ENCODE measurements at places on chromosomes 2 and 18. TPM values are rescaled to one million over a fixed set of nuclear protein-coding genes. Genes with fewer than 3 reads are reported as not detected.

- ATAC-seq, result peak; percentile 24
Measured at GRCh38 chr2:205685314-205686055, 3.2 kb downstream of the NRP2 start.

DNA sequence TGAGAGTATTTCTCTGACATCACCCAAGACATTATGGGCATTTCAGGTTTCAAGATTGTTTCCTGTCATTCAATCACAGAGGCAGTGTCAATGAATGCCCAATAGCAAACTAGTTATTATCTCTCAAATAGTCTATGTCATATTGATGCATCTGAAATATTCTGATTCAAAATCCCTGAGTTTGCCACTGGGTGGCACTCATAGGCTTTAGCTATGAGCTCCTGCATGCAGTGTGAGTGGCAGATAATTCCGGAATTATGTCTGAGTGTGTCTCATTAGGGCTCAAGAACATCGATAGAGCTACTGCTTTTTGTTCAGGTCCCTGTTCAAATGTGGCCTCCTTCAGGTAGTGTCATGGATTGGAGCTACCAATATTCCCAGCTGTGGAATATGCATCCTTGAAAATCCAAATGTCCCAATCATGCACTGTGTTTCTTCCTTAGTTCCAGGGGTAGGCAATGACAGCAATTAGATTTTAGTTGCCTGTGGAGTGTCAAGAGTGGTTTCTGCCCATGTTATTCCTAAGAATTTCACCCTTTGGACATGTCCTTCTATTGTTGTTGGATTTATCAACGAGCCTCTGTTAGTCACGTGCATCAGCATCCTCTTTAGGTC, 7.8 kb upstream of the OR6B3 start:
- peak; percentile 97 for ATAC-seq

GRCh38 chr2:48213646-48214045, 307.3 kb upstream of the FBXO11 start:
- no peak for ATAC-seq

- no peak for ATAC-seq
Measured at GRCh38 chr2:143875295-143876233, 644.4 kb downstream of the ZEB2 start.

DNA sequence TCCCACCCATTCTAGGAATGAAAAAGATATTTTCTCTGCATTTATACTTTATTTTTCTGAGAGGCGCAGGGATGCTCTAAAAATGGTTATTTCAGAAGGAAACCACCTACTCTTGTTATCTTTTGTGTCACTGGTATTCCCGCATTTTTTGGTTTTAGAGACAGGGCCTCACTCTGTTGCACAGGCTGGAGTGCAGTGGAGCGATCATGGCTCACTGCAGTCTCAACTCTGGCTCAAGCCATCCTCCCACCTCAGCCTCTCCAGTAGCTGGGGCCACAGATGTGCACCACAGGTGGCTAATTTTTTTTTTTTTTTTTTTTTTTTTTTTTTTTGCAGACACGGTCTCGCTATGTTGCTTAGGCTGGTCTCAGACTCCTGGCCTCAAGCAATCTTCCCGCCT, 135.9 kb downstream of the NCK2 start:
- ATAC-seq, result no peak

DNA sequence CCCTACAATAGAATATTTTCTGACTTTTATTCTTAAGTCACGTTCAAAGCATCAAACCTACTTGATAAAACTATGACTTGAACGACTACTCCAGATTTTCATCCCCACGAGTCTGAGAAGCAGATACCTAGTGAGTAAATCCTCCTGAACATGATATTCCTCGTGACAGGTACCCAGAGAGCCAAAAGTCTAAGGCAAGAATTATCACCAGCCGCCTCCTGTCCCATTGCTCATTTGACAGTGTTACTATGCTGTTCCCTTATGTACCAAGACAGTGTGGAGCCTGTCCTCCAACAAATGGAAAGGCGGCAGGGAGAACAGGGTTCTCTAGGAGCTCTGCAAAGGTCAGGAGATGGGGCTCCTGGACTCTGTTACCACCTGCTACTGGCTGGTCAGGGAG, 8.3 kb upstream of the ALPK2 start:
- ATAC-seq, result no peak

GRCh38 chr2:235087832-235088495, 136.1 kb downstream of the SH3BP4 start:
- ATAC-seq, result peak; percentile 85

- ATAC-seq, result no peak
Measured at GRCh38 chr2:131645177-131645765, 117.6 kb downstream of the CCDC74A start.

GRCh38 chr2:58770846-58771245, 529.7 kb upstream of the FANCL start:
- ATAC-seq, result peak; percentile 23

GRCh38 chr2:8761529-8762164, 75.8 kb downstream of the KIDINS220 start:
- peak; percentile 44 for ATAC-seq

- ATAC-seq, result no peak
Measured at GRCh38 chr2:95356821-95357700, 45.4 kb upstream of the FAHD2A start.

DNA sequence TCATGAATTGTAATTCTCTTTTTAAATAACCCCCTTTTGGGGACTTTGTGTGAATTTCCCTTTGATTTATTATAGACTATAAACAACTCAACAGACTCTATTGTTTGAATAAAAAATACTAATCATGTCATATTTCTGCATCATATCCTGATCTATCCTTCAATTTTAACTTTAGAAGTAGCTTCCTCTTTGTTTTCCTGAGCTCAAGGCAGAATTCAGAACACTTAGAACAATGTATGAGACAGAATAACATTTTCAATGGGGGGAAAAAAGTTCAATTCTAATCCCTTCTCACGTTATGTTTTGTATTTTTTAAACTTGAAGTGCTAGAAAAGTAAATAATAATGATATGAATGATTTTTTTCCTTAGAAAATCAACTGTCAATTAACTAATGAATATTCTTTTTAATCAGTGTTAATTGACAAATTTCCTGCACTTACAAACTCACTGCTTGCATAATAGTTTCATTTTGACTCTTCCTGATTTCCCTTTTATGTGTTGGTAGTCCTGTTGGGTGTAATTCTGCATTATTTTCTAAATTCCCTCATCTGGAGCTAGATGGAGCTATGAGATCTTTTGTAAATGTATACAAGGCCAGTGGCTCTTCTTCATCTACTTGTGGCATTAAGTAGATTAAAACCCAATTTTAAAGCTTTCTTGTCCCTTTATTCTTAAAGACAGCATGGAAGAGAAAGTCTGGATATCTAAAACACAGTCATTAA, 326.1 kb downstream of the PARD3B start:
- peak; percentile 58 for ATAC-seq

- ATAC-seq, result no peak
Measured at GRCh38 chr18:78838183-78838582, 141.4 kb upstream of the SALL3 start.

- no peak for ATAC-seq
Measured at GRCh38 chr2:233059547-233059796, 670 bp upstream of the INPP5D start.

DNA sequence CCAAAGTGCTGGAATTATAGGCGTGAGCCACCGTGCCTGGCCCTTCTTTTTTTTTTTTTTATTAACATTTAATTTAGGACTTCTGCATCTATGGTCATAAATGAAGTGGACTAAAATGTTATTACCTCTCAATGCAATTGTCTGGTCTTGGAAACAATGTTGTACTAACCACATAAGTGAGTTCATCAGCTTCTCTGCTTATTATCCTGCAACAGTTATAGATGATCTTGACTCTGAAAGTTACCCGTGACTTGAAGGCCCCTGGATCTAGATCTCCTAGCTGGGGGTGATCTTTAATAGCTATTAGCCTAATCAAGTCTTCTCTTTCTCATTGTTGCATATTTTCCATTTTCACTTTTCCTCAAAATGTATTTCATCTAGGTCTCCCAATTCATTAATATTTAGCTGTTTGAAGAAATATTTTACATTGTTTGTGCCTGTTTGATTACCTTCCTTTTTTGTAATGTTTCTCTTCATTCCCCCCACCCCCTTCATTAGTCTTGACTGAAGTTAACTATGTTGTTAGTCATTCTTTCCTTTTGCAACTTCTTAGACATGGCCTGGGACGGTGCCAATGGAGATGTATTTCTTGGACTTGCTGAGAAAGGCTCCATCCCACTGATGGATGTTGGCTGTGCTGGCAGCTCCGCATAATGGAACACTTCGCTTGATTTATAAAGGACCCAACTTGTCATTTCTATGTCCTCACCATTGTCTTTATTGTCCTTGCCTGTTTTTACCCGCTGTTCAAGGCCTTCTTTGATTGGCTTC, 141.6 kb upstream of the RIOK3 start:
- ATAC-seq, result peak; percentile 27

- no peak for ATAC-seq
Measured at GRCh38 chr2:165871025-165871424, 77.0 kb upstream of the GALNT3 start.

GRCh38 chr2:85797263-85797660, 43.5 kb downstream of the ATOH8 start:
- no peak for ATAC-seq

DNA sequence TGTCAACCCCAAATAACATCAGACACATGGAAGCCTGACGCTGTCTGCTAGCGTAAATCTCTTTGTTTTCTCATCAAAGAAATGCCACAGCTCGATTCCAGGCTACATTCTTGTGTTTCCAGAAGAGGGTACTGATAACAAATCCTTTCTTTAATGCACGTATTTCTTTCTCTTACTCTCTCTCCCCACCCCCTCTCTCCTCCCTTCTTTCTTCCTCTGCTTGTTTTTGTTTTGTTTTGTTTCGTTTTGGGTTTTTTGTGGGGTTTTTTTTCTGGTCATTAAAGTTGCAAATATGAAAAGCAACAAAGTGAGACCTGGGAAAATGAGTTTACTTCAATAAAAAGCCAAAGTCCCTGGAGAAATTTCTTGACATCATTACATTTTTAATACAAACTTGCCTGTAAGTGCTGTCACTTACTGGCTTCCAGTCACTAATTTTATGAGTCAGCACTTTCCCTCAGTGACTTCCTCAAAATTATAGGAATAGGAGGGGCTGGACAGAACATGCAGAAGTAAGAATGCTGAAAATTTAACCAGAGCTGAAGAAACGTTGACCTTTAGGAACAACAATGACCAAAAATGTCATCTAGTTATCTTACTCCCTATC, 106.7 kb upstream of the NABP1 start:
- ATAC-seq, result peak; percentile 32

- no peak for ATAC-seq
Measured at GRCh38 chr2:213248637-213249036, 35.6 kb upstream of the SPAG16 start.

- ATAC-seq, result no peak
Measured at GRCh38 chr18:59231114-59231513, 11.2 kb downstream of the GRP start.

DNA sequence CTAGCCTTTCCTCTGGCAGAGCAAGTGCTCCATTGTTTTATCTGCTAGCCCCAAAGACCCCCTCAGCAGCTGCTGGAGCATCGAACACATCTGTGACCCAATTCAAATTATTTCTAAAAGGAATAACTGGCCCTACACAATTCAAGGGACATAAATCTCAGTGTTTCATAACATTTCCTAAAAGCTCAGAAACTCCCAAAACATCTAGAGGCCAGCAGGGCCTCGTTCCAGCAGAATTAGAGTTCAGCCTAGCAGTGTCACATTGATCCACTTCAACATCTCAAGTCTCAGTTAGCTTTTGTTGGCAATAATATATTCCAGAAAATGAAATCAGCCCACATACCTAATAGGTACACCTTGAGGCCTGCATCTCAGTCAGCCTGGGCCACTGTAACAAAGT, 179.1 kb downstream of the ETAA1 start:
- no peak for ATAC-seq

- no peak for ATAC-seq
Measured at GRCh38 chr2:198161151-198161550, 356.8 kb downstream of the PLCL1 start.

DNA sequence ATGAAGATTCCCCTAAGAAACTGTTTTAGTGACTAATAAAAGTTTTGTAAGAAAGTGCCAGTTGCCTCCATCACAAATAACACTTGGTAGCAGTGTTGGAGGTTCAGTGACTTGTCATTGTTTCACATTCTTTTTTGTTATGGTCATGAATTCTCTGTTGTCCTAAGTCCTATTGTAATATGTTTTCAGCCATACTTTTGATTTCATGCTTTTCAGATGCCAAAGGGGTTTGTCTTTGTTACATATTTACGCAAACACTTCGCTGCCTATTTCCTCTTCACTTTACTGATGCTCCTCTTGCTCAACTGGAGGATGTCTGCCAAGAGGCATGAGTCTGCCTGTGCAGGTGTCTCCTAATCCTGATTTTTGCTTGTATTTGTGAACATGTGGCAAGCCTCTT, 66.6 kb downstream of the PHLPP1 start:
- no peak for ATAC-seq

DNA sequence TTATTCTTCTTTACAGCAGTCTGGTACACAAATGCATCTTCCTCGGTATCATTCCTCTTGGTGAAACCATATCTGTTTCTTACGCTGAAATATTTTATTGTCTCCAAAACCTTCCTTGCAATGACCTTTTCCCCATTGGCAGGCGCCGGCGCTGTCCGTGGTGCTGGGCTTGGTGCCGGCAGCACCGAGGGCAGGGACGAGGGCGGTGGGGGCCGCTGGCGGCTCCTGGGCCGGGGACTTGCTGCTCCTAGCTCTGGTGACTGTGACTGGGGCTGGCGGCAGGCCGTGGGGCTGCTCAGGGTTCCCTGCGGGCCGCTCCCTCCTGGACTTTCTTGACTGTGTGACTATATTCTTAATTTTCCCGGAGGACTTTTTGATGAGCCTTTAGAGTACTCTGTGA, 72.5 kb downstream of the GPR39 start:
- peak; percentile 65 for ATAC-seq

DNA sequence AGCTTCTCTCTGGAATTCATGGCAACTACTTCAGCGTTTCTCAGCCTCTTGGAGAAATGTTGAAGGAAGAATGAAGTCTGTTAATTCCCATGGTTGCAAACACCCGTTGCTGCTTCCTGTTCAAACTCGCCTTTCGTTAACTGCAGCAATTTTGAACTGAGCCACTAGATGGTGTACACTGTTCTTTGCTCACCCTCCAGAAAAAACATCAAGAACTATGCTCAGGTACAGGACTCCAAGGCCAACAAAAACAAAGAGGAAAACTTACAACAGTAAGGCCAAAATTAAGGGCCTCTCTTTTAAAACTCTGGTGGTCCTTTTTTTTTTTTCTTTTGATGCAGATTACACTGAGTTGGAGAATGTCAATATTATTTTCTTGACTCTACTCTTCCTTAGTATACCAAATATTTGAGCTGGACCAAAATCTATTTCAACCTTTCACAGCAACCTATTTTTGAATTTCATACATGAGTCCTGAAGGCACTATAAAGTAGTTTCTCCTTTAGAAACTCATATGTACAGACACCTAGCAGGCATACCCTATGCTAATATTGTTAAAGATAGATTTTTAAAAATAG, 58.2 kb downstream of the KLHL14 start:
- ATAC-seq, result peak; percentile 93

GRCh38 chr18:45538444-45538843, 76.8 kb upstream of the SLC14A2 start:
- peak; percentile 14 for ATAC-seq

PPIL3 gene
- 51.9 TPM for total RNA-seq

TGFA gene
- total RNA-seq, result 0.09 TPM

RAB17 gene
- total RNA-seq, result 0.14 TPM

ABCB11 gene
- 0.20 TPM for total RNA-seq

ALLC gene
- total RNA-seq, result not detected

STARD6 gene
- 0.26 TPM for total RNA-seq

MROH2A gene
- total RNA-seq, result not detected

RNF152 gene
- total RNA-seq, result 28.2 TPM

QPCT gene
- 1.7 TPM for total RNA-seq

DUSP19 gene
- total RNA-seq, result 2.8 TPM

HJURP gene
- total RNA-seq, result 14.0 TPM

DDX1 gene
- total RNA-seq, result 136 TPM

IL37 gene
- not detected for total RNA-seq

GREB1 gene
- total RNA-seq, result 7.7 TPM

SLC14A1 gene
- total RNA-seq, result 1.1 TPM

Data from motor neuron (in vitro differentiated cells).